NCI-H345 (cell line): ENCODE measurements at places on chromosomes 7 and 10.
A peak's percentile ranks its signal among the peaks of the same experiment; 100 is the strongest.

DNA sequence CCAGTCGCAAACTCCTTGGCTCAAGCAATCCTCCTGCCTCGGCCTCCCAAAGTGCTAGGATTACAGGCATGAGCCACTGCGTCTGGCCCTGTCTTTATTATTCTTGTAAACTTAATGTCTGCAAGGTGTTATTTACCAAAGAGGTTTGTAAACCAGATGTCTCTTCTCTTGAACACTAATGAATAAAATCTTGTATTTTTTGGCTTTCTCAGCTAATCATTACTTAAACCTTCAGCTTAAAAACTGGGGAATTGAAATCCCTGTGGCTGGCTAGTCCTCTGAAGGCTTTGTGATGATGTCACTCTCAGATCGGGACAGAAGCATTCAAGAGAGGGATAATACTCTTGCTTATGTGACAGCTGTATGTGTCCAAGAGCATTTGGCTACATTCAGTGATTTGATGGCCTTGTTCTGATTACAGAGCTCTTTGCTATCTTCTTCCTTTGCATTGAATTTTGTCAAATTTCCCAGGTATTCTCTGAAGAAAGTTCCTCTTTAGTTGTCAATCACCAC, 130.3 kb downstream of the BICC1 start:
- no peak for DNase-seq

DNA sequence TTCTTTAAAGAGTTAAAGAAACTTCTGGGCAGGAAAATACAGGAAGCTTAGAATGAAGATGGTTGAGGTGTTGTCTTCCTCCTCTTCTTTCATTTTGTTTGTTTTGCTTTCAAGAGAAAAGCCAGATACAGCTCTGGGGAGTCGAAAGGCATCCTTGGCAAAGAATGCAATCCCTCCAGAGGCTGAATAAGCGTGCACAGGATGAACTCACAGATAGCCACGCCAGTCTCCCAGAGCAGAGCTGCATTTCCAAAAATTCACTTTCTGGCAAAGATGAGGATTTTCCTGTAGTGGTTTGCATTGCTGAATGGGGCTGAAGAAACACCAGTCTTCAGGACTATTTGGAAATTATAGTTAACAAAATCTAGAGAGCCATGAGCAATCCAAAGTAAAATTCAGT, 336.4 kb downstream of the NRG3 start:
- DNase-seq = no peak

DNA sequence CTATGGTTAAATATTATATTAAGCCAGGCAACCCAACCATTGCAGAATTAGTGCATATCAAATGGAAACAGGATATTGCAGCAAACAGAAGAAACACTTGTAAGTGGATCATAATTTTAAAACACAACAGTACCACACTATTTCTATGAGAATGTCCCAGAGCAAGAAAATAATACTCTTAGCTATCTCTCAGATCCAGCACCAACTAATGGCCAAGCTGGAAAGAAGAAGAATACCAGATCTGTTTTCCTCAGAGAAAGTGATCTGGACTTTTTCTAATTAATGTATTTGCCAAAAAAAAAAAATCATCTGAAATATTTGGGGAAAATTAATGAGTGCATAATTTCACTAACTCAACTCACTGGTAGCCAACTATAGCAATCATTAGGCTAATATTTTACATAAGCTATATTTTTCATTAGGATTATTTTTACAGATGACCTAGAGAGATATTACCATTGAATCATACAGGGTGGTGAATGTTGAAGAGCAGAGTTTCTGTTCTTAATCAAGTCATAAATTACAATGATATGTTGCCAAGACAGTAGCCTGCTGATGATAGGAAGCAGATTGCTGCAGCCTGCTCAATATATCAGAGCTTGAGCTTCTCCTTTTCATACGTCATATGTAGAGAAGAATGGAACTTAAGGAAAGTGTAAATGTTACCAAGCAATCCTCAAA, 995.4 kb upstream of the LRRN3 start:
- DNase-seq = no peak

- DNase-seq = no peak
Measured at GRCh38 chr10:68938117-68938516, 17.9 kb upstream of the DDX21 start.

DNA sequence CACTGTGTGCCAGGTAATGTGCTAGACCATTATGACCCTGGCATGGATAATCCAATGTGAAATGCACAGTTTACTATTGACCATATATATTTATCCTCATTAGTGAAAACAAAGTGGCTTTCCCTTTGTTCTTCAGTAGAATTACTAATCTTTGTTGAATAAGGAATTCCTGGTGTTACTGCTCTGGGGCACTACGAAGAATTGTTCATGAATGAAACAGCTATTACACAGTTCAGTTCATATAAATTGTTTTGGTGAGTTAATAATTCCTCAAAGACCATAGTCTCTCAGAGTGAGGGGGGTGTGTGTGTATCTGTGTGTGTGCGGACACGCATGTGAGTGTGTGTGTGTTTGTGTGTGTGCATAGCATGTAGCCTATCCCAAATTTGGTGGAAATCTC, 668.0 kb upstream of the MBL2 start:
- DNase-seq = no peak

GRCh38 chr7:22083704-22084240, 138.1 kb upstream of the CDCA7L start:
- DNase-seq = no peak

- DNase-seq = peak; percentile 42
Measured at GRCh38 chr7:150451097-150451793, 815 bp downstream of the GIMAP8 start.

DNA sequence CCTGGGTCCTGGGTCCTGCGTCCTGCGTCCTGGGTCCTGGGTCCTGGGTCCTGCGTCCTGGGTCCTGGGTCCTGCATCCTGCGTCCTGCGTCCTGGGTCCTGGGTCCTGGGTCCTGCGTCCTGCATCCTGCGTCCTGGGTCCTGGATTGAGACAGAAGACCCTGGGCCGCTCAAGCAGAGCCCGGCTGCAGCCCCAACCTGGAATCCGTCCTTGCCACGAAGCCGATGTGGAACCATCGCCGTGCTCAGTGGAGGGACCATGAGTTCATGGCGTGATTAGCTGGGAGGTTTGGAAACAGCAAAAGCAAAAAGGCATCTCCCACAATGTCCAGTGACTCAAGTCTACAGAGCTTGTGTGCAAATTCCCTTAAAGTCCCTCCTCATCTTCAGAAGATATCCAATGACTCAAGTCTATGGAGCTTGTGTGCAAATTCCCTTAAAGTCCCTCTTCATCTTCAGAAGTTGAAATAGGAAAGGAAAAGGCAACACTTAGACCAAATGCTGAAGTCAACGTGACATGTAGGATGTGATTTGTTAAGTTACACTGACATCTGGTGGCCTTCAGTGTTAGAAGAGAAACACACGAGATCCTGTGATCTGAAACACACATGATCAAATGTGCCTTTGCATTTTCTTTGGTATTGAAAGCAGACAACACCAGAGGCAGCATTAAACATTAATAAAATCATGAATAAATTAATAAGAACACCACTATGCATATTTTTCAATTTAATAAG, 179.9 kb downstream of the PTPRN2 start:
- peak; percentile 55 for DNase-seq

DNA sequence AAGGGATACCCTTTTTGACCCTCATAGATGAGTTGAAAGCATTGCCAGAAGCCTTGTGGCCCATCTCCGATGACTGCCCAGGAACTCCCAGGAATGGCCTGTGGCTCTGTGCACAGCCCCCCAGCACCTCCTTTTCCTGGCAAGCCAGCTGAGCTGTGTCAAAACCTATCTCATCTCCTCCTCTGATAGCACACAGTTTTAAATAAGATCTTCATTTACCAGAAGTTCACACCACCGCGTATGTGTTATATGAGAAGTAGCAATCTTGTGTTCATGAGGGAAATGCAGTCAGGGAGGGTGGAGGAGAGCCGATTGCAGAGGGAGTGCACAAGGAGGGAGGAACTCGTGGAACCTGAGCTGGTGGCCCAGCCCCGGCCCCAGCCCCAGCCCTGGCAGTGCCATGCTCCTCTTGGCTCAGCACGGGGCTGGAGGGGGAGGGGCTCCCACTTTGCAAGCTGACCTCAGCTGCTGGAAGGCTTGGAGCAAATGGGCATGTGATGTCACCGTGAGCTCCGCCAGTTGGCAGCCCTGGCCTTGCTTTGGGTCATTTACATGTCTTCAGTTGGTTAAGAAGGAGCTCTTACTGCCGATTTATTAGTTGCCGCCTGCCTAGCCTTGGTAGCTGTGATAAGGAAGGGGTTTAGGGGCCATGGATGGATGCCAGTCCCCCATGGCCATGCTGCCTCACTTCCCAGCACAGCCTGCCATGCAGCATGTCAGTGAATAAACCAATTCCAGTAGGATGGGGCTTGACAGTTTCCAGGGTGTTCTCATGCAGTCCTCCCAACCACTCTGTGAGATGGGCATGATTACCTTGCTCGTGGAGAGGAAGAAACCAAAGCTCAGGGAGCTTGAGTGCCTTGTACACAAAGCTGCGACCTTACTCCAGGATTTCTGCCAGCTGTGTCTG, 20.0 kb downstream of the UNC5B start:
- no peak for DNase-seq

- no peak for DNase-seq
Measured at GRCh38 chr10:2920168-2920567, 147.2 kb upstream of the PFKP start.

GRCh38 chr10:121572859-121573537, 25.2 kb downstream of the FGFR2 start:
- DNase-seq = no peak

DNA sequence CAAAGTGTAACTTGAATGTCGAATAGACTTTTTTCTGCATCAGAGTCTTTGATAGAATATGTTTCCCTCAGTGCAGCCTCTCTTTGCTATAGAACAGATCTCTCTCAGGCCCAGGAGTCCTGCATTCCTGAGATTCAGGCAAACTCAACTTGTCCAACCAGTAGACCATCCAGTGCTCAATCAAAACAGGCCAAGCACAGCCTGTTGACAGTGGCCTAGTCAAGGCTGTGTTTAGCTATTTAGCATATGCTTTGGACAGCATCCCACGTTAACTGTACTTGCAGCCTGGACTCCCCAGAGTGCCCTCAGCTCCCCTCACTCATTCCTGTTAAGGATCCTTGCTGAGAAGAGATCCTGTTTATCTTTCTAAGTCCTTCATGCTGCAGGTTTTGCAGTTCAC, 16.3 kb downstream of the OR6V1 start:
- DNase-seq = no peak

DNA sequence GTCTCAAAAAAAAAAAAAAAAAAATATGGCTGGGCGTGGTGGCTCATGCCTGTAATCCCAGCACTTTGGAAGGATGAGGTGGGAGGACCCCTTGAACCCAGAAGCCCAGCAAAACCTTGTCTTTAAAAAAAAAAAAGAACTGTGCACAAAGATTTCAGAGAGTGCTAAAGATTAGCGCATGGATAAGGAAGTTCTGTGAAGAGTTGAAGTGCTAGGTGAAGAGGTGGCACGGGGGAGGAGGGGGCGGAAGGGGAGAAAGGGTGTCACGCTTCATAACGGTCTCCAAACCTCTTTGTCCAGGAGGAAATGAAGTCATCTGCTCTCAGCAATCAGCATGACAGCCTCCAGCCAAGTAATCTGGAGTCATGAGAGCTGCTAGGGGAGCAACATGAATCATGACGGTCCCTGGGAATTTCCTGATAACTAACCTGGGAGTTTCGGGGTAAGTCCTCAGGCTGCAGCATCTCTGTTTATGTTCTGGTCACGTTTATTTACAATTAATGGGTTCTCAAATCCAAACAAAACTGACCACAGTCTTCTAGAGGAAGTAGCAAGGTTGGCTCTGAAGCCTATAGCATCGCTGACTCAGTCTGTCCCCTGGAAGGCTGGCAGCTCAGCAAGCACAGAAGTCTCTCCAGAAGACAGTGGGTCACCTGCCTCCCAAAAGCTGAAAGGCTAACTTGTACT, 1.9 kb upstream of the PLAU start:
- DNase-seq = no peak

DNA sequence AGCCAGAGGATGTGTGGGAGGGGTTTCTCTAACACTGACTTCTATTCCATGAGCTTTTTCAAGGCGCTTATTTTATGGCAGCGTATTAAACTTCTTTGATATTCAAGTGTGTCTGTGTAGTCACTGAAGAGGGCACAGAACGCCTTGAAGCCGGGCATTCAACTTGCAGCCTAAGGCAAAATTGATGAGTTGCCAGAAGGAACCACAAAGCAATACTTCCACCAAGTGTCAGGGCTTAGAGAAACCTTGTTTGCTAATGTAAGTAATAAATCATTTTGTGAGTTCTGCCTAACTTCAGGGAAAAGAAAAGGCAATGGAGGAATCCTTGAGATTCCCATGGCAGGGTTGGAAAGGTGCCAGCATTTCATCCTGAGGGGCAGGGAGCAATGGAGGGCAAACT, 163.8 kb downstream of the LCOR start:
- no peak for DNase-seq

DNA sequence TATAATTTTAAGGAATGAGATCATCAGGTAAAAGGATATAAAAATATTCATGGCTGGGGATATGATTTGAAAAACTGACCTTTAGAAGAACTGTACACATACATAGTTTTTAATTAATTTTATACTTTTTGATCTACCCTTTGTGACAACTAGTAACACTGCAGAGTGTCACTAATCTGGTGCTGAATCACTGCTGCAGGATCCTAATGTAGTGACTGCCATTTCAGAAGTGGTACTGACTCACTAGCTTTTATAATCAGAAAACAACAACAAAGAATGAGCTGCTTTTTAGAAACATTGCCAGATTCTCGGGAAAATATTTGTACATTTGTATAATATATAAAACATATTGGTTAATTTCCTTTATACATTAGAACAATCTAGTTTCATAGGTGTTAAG, 110.4 kb downstream of the HIPK2 start:
- DNase-seq = no peak

GRCh38 chr7:2979951-2980350, 63.7 kb downstream of the CARD11 start:
- DNase-seq = no peak

DNA sequence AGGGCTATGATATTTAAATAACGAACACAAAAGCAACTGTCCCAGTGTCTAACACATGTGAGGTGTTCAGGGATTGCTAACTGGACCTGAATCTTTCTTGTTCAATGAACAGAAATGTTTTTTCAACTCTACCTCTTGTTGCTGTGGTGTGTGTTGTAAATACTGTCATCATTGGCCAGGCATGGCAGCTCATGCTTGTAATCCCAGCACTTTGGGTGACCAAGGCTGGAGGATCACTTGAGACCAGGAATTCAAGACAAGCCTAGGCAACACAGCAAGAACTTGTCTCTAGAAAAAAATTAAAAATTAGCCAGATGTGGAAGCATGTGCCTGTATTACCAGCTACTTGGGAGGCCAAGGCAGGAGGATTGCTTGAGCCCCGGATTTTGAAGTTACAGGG, 1250.9 kb downstream of the TYW1 start:
- DNase-seq = no peak
